Esophagus mucosa (tissue), 1 donor: ENCODE measurements at places on chromosomes 6 and 20. TPM values are rescaled to one million over a fixed set of nuclear protein-coding genes. Genes with fewer than 3 reads are reported as not detected.

Gene GJA10
- total RNA-seq, result not detected

Gene HAO1
- total RNA-seq, result not detected

Gene MUCL3
- total RNA-seq, result 1.00 TPM

Gene NKAIN4
- not detected for total RNA-seq

Gene NQO2
- 31.6 TPM for total RNA-seq

Gene FAM209B
- total RNA-seq, result 0.44 TPM

Gene TFAP2C
- 30.8 TPM for total RNA-seq

Gene RCAN2
- total RNA-seq, result 1.00 TPM

Gene STMND1
- total RNA-seq, result not detected

Gene RSPO3
- 1.4 TPM for total RNA-seq

Gene GMEB2
- 6.9 TPM for total RNA-seq

Gene COQ3
- total RNA-seq, result 9.2 TPM

Gene ULBP2
- total RNA-seq, result 5.2 TPM

Gene GATA5
- not detected for total RNA-seq

Gene SLC26A8
- total RNA-seq, result 0.04 TPM

Gene LTB
- 1.1 TPM for total RNA-seq

DNA sequence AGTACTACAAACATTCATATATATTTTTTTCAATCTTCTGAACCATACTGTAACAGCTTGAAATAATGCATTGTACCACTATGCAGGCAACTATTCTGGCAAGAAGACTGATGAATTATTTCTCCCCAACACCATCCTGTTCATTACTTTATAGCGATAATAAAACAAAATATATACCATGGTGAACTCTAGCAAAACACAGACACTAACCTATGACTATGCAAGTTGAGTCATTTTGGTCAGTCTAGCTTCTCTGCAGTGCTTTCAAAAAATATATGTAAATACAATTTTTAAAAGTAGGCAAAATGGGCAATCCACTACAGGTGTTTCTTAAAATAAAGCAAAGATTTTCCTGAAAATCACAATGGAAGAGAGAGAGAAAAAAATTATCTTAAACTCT lies 20.3 kb downstream of the PHIP start:
- no peak for ATAC-seq

GRCh38 chr6:12270551-12271230 lies 19.5 kb upstream of the EDN1 start:
- no peak for ATAC-seq

GRCh38 chr6:72724545-72724944 lies 102.7 kb downstream of the KCNQ5 start:
- no peak for ATAC-seq

- ATAC-seq, result no peak
Observed at GRCh38 chr6:118697554-118697953, 46.2 kb upstream of the CEP85L start.

DNA sequence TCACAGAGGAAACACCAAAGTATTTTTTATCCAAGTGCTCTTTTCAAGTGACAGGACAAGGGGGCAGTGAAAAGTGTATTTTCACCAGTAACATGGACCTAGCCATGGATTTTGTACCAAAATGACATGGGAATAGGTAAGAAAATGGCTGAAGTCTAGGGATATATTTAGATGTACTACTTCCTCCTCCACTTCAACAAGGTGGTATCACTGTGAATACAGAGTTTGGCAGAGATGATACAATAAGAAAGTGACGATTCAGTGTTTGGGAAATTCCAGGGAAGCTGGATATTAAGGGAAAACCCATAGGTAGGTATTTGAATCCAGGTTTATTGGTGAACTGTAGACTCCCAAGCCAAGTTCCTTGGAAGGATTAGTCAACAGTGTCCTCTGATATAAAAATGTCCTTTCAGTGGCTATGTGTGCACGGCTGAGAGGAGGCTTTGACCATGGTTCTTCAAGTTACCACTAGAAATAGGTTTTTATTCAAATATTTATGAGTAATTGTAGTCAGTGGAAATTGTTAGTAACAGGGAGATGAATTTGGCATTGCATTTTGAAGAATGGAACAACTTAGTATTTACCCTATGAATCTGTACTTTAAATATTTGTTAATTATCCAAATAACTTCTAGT lies 356.0 kb upstream of the CITED2 start:
- no peak for ATAC-seq

- ATAC-seq, result no peak
Observed at GRCh38 chr20:49833483-49833882, 20.9 kb downstream of the SLC9A8 start.

- no peak for ATAC-seq
Observed at GRCh38 chr6:34469499-34469898, 3.6 kb downstream of the PACSIN1 start.

DNA sequence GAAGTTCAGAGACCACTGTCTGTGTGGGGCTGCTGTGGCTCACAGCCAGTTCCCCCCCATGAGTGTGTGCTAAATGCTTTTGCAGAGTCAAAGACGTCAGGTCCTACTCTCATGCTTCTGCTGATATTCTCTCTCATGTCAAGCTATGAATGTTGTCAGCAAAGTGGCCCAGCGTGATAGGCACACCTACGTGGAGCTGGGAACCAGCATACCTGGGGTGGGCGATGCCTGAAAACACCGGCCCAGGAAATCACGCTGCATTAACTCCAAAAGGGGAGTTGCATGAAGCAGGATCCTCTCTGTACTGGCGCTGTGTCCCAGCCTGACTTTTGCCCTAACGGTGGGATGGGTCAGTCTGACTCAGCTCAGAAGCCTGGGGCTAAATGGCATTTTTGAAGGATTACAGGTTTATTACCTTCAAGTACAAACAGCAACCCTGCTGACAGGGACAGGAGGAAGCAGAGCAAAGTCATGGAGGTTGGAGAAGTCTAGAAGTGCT lies 9.0 kb upstream of the MRPS10 start:
- peak; percentile 89 for ATAC-seq

DNA sequence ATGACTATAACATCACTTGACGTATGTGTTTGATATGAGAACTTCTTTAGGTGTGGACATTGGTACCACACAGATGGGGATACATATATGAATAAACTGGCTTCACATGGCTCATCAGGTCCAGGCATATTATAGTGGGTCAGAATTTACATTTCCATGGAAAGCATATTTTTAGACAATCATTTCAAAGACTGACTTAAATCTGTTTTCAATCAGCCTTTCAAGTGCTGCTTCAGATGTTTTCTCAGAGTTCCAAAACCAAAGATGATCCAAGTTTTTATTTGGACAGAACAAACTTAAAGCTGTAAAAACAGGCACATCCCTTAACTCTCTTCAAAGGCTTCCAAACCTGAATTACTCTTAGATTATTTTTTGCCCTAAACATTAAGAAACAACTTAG lies 88.1 kb downstream of the PRSS35 start:
- ATAC-seq, result no peak

DNA sequence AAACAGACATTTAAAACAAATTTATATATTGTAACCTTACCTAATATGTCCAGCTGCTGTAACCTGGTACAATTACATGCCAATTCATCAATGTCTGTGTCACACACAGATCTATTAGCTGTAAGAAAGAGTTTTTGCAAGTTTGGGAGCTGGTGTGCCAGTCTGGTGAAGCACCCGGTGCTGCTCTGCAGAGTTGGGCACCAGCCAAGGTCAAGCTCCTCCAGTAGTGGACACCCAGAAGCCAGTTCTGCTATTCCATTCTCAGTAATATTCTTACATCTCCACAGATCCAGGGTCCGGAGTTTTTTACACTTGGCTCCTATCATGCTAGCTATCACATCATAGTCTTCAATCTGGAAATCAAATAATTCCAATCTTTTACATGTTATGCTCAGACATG lies 41.0 kb downstream of the POU3F2 start:
- no peak for ATAC-seq

GRCh38 chr20:50216543-50217206 lies 26.0 kb downstream of the CEBPB start:
- no peak for ATAC-seq

DNA sequence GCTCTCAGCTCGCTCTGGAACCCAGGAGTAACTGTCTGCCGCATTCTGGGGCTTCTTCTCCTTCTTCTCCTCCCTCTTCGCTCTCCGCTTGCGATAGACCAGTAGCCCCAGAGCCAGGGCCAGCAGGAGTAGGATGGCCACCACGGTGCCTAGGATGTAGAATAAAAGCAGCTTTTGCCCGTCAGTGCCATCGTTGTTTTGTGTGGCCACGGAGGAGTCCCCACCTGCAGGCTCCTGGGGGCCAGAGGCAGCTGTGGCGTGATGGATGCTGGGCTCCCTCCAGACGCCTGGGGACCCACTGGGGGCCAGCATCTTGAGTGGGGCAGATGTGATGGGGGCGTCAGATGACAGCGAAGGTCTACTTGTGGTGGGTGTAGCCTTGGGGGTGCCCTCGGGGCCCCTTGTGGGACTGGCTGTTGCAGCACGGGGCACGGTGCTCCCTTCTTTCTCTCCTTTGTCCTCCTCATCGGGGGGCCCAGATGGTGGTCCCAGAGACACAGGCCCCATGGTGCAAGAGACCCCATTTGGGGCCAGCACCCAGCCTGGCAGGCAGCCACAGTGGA lies 1.8 kb downstream of the CD93 start:
- ATAC-seq, result no peak

GRCh38 chr6:107625264-107625663 lies 135.3 kb downstream of the SOBP start:
- ATAC-seq, result no peak

GRCh38 chr6:48378884-48379407 lies 267.9 kb upstream of the PTCHD4 start:
- ATAC-seq, result peak; percentile 83

DNA sequence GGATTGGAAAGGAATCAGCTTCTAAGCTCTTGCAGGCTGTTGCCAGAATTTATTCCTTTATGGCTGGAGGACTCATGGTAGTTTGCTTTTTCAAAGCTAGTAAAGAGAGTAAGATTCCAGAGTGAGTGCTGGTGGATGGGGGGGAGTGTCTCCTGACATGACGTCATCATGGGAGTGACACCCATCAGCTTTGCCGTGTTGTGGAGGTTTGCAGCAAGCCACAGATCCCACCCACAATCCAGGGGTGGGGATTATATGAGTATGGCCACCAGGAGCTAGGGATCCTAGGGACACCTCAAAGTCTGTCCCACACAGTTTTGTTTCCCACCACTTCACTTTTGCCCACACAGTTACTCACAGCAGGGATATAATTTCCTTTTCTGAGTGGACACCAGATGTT lies 28.7 kb upstream of the PMEPA1 start:
- no peak for ATAC-seq

DNA sequence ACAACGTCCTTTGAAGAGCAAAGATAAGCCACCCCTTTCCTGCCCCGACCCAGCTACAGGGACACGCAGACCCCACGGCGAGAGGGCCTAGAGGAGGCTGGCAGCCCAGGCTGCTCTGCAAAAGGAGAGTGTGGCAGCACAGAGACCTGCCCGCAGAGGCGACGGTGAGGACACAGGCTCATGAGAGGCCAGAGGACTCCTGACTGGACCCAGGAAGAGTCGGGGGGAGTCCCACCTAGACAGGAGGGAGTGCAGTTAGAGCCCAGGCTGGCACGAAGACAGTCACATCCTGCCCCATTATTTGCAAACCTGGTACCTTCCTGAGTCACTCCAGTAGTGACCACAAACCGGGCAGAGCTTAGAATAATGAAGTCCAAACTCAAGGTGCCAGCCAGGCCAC lies 227.7 kb upstream of the CDH4 start:
- no peak for ATAC-seq

DNA sequence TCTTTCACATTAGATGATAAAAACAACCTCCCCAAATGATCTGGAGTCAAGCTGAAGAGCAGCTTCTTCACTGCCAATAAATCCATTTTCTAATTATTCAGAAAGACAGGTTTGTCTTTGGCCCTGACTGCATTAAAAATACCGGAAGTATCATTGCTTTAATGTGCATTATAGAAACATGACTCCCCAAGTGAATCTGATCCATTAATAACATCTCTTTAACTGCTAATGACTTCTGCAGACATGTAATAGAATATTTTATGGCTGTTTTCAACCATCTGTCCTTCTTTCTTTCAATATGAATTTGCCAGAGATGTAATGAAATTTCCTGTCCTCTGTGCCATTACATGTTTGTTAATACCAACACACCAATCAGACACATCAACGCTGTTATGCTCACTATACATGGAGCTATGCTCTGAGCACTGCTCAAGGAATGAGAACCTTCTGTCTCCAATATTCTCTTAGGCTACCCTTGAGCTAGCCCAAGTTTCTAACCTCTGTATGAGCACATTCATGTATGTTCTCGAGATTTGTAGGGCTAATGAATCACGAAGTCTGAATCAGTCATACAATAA lies 87.8 kb downstream of the LYRM4 start:
- no peak for ATAC-seq

GRCh38 chr6:35065870-35066269 lies 75.3 kb downstream of the TCP11 start:
- ATAC-seq, result no peak

- ATAC-seq, result peak; percentile 29
Observed at GRCh38 chr20:62929051-62929538, 2.8 kb upstream of the DIDO1 start.

DNA sequence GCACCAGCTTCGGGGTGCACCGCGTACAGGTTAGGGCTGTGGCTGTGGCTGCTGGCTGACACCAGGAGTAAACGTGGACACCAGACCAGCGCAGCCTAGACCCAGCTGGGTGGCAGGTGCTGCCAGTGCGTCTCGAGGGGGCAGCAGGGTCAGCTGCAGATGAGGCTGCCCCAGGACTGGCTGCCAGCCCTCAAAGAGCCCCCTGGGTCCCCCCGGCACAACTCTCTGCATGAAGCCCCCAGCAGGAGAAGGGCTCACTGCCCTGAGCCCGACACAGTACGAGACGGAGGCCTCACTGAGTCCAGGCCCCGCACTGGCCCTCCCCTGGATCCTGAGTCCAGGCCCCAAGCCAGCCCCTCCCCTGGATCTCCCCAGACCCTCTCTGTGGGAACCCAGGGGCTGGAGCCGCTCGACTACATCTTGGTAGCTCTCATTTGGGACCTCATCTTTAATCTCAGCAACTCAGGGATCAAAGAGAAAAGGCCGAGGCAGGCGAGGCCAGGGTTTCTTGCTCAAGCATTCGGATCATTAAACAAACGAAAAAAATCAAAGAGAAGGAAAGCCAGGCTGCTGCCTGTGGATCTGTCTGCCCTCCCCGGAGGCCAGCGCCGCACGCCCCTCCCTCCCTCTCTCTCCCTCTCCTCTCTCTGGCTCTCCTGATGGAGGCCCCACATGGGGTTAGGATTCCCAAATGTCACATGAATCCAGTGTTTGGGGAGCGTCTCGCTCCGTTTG lies 7.0 kb upstream of the NKAIN4 start:
- ATAC-seq, result no peak

- ATAC-seq, result no peak
Observed at GRCh38 chr6:11763460-11764249, 14.9 kb downstream of the ADTRP start.

DNA sequence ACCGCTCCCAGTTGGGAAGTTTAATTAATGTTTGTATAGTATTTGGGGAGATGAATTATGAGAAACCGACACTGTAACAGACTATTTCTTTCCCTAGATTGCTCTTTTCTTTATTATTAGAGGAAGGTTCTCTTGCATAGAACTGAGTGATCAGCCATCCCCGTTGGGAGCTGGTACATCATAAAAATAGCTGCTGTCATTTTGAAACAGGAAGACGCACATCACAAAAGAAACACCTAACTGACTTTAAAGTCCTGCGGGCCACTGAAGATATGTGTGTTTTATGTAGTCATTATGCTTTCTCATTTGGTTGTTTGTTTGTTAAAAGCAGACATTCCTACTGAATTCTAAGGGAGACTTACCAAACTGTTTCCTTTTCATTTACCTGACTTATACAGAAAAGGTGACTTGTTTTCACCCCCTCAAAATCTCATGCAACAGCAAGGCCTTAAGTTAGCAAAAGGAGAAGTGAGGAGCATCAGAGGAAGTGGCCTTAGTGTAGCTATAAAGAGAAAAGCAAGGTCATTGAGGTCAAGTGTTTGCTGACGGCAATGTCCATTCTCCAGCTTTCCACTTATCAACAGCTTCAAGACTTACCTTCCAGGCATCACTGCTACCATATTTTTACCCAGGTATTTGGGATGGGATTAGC lies 91.0 kb downstream of the PKHD1 start:
- ATAC-seq, result no peak
